Stimulated activated CD4-positive, alpha-beta T cell treated with anti-CD3 and anti-CD28 coated beads, TNF-alpha, amount 100 ng/mL, for 1 hour (primary cell): ENCODE measurements at places on chromosomes 5 and 9.

- no peak for DNase-seq
These were observed at the start of gene LHX2 for GRCh38 chr9:124011460-124012301. Gene LHX2 (plus strand): TSS chr9:124011768. CDS start chr9:124012349, 581 bp downstream.

DNA sequence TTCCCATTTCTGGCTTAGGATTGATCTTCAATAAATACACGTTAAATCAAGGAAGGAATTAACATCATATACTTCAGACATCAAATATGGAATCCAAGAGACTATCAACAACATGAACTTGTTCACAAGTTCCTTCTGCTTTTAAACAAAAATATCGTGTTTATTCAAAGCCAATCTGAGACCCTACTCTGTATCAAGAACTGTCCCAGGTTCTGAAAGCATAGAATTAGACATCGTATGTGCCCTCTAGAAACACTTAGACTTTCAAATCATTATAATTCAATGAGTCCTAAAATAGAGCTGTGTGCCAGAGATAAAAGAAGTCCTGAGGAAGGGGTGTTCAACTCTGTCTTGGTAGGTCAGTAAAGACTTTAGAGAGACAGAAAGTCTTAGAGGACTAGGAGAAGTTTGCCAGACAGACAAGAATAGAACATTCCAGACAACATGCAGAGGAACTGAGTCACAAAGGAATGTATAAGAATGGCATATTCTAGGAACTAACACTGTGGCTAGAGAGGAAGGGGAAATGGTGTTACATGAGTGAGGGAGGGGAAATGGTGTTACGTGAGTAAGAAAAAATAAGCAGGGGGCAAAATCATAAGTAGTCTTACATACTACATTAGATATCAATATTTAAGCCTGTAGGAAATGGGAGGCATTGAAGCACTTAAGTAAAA, 2.9 kb downstream of the TPD52L3 start:
- DNase-seq = no peak

DNA sequence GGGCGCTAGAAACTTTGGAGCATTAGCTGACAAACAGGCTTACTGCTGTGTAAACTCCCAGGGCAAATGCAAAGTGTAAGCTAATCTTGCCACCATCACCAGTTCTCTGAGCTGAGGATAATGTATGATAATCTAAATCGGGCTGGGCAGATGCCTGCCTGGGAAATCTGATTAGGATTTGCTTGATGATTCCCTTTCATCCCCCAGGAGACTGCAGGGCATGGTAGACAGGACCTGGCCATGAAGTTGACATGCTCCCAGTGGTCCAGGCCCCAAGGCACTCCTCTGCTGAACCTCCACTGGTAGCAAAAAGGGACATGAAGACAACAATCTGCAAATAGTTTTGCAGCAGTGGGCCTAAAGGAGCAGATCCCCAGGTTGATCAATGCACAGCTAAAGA, 317.5 kb downstream of the SPOCK1 start:
- DNase-seq = no peak

DNA sequence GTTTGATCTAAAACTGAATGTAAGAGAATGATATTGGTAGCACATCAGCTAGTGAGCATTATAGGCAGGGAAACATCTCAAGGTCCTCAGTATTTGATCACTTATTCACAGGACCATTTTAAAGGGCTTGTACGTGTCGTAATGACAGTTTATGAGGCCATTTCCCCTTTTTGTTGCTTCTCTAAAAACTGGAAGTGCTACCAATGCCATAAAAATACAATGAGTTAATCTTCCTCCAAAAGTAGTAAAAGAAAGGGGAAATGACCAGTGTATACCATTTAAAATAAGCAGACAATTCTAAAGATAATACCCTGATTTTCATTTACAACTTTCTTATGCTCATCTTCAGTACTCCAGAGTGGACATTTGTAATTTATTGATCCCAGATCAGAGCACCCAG, 285.8 kb upstream of the PCSK5 start:
- no peak for DNase-seq

DNA sequence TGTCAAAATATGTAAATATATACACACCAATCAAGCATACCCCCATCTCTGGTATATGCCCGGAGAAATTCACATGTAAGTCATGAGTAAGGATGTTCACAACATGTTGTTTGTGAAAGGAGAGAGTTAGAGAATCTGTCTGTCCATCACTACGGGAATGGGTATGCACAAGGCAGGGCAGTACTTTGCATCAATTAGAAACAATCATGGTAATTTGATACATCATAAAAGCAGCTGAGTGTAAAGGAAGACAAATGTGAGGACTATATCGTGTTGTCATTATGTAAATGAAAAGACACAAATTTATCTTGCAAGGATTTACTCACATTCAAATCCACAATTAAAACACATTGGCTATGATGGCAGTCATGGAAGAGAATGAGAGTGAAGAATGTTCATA, 146.7 kb downstream of the SV2C start:
- no peak for DNase-seq

GRCh38 chr5:1105350-1106265, 6.3 kb downstream of the SLC12A7 start:
- DNase-seq = no peak

DNA sequence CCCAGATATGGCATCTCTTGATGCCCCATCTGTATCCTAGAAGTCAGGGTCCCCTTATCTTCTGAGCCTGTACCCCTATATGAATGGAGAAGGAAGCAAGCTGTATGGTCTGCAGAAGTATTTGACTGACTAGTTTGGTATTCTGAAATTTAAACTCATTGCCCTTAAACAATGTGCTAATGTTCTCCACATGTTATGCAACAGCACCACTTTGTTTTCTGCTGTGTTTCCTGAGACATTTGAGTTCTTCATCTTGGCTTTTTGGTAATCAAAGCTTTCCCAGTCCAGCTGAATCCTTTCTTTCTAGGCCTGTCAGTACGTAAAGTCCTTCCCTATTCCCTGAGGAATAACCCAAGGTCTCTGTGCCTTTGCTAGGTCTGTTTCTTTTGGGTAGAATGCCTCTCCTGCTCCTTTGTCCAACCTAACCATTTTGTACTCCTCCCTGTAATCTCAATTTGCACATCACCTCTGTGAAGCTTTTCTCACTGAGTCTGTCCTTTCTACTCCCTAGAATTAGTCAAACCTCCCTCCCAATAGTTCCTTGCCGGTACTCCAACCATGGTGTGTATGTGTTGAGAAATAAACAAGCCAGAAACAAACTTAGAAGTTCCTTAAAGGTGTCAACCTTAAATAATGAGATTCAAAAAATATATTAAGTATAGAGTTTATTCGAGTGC, 72.1 kb upstream of the HSPB3 start:
- no peak for DNase-seq

DNA sequence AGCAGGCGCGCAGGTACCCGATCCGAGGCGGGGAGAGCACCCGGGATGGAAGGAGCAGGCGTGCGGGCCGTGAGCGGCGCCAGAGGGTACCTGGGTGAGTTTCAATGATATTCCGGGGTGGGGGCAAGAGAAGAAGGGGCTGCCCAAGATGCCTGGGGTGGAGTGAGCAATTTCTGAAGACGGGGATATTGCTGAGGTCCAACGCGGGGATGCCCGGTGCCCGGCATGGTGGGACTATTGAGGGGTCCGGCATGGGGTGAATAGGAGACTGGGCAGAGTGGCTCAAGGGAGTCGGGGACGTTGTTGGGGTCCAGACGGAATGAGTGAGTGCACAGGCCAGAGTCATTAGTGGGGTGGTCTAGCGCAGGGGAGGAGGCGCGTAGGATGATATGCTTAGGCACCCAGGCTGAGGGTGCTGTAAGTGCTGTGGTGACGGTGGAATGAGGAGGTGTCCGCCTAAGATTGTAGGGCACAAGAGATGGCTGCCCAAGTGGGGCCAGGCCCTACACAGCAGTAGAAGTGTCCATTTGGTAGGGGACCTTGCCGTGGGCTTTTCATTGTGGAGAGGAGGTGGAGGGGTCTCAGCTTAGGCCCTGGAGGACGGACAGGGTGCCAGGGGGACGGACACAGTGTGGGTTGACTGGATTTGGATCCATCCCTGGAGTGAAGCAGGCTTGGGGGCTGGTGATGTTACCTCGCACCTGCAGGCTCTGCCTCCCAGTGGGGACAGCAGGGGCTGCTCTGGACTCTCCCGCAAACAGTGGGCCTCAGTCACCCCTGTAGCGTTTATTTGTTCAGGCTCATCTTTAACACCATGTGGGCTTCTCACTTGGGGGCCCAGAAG, 719 bp downstream of the MIGA2 start:
- no peak for DNase-seq

- DNase-seq = peak; percentile 42
These were observed 24.2 kb upstream of the GLRX start for GRCh38 chr5:95846554-95847260.

GRCh38 chr9:36780186-36780585, 207.5 kb downstream of the MELK start:
- no peak for DNase-seq

DNA sequence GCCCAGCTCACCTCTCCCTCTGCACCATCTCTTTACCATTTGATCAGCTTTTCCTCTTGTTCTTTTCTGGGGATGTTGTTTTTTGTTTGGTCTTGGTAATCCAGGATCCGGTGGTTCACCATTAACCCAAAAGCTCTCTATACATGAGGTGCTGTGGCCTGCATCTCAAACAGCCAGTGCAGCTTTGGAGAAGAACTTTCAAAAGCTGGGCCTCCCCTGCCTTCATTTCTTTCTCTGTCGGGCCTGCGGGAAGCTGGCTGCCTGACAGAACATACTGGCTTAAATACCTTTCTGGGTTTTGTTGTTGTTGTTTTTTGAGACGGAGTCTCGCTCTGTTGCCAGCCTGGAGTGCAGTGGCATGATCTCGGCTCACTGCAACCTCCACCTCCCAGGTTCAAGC, 12.1 kb downstream of the PSAT1 start:
- no peak for DNase-seq
